ENCODE measurements at places on chromosomes 5 and 9.

GRCh38 chr5:125404056-125404455, 657.6 kb upstream of the ZNF608 start:
- DNase-seq: no peak

DNA sequence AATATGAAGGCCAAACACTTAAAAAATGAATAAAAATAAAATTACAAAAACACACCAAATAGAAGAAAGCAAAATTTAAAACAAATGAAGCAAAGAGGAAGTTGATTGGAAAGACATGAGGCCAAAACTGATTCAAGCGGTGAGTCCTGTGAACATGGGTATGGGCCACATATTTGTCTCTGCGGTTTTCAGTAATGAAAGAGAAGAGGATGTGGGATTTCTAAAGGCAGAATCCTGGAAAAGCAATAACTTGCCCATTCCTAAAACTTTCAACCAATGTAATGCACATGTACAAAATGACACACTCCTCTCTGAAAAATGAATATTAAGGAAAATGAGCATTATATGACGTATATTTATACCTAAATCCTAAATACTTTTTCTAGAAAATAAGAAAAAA, 263.7 kb downstream of the SEMA5A start:
- DNase-seq: no peak

DNA sequence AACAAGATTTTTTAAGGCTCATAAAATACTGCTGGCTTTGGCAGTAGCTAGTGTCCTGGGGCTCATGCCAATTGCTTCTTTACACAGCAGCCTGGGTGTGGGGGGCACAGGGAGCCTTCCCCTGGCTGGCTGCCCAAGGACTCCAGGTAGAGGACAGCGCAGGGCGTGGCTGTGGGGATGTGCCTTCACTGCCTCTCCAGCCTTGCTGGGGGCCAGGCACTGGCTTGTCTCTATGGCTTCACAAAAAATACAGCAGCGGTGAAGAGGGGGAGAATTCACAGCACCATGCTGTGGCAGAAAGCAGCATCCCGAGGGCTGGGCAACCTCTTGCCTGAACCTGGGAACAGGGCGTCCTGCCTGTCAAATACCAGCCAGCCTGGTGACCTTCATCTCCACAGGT, 57.4 kb downstream of the DAP start:
- DNase-seq: no peak

GRCh38 chr9:134750450-134751155, 109.0 kb downstream of the COL5A1 start:
- DNase-seq: no peak

DNA sequence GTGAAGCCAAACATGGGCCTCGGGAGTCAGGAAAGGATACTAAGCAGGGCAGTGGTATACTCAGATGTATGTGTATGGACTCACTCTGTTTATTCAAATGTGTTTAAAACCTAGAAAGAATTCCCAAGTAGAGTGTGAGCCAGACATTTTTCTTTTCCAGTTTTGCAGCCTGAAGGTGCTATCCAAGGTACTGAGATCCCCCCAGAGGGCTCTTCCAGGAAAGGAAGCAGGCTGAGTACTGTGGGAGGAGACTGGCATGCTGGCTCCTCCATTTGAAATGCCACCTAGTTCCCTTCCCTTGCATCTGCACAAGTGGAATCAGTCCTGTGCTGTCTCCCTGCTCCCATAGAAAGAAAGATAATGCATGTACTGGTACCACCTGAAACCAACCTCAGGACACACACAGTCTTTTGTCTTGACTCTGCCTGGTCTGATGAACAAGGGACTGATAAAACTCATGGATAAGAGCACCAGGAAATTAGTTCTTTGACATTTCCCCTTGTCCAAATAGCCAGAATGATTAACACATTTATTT, 85.9 kb downstream of the HRH2 start:
- peak; percentile 53 for DNase-seq
